Spinal cord (tissue), 10 donors: ENCODE measurements at places on chromosomes 2 and 18.

DNA sequence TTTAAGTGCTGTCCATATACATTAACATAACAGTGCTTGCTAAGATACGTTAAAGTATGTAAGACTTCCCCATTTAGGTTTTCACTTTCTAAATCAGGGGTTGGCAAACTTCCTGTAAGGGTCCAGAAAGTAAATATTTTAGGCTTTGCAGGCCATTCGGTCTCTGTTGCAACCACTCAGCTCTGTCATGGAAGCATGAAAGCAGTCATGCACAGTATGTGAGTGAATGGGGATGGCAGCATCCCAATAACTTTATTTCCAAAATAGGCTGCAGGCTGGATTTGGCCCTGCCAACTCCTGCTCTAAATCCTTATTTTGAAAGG is 128.7 kb downstream of the PLA2R1 start:
- DNase-seq: no peak

DNA sequence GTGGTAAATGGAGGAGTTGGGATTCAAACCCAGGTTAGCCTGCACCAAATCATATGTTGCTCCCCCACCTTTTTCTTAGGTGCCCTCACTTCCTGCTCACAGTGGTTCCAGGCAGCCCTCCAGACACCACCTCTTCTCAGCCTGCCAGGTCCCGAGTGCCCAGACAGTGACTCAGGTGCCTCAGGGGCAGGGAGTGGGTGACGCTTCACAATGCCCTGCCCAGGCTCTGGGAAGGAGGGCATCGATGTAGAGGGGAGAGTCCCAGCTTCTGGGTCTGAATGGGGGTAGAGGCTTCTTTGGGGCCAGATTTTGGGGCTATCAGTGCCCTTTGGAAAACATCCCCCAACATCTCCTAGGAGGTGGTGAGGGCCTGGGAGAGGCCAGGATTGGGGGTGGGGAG is 5.2 kb upstream of the DNAJB2 start:
- no peak for DNase-seq

GRCh38 chr18:55475916-55476315 is 112.1 kb downstream of the TCF4 start:
- no peak for DNase-seq

DNA sequence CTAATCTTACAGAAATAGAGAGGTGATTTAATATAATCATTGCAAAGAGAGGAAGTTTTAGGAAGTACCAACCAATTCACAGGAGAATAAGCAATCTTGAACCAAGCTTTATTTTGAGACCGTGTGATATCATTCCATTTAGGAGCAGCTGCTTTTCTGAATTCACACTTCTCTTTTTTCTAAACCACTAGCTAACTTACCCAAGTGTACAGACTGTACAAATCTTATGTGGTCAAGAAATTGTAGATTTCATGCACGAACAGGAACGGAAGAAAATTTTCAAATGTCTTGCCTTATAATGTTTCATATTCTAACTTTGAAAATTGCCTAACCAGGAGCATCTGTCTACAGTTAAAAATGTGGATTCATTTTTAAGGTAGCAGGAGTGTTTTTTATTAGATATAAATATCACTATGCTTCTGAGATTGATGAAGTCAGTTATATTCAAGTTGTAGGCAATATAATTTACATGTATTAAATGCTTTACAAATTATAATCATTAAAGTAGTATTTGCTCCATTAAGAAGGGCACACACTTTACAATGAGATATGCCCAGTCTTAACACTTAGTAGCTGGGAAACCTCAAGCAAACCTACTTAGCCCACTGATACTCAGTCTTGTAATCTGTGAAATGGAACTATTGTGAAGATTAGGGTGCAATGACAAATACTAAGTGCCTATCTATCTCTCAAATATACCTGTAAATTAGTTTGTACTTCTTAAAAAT is 302.2 kb upstream of the STON1 start:
- DNase-seq: no peak

DNA sequence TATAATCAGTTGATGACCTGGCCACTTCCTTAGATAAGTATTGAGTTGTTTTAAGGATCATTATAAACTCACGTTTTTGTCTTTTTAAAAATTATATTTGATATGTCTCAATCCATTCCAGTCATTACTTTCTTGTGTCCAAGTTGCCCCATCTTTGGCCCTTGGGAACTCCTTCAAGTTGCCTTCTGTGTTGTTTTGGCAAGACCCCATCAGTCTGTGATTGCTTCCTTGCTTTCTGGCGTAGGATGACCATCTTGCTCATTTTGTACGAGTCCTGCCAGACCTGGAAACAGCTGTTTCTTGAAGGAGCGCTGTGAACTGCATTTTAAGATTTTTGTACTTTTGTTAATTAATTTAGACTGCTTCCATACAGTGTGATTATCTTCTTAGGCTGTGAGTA is 68.9 kb upstream of the ITM2C start:
- DNase-seq: no peak

GRCh38 chr18:58303363-58303762 is 259.3 kb downstream of the NEDD4L start:
- no peak for DNase-seq

DNA sequence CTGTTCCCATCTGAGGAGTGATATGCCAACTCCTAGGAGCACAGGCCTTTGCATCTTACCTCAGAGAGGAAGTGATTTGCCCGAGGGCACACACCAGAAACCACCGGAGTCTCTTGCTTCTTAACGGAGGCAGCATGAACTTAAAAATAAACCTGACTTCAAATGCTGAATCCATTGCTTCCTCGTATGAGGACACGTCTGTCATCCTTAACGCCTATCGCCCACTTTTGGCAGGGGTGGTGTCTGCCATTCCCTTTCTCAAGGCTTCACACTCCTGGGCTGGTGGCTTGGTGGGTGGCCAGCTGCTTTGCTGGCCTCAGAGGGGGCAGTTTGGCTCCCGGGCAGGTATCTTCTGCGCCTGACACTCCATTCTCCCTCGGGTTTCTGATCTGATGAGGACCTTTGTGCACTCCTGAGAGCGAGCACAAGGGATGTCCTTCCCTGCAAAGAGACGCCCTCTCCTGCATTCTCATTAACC is 1.1 kb upstream of the PREB start:
- no peak for DNase-seq

GRCh38 chr2:25347846-25348245 is 6.1 kb upstream of the DNMT3A start:
- DNase-seq: no peak

DNA sequence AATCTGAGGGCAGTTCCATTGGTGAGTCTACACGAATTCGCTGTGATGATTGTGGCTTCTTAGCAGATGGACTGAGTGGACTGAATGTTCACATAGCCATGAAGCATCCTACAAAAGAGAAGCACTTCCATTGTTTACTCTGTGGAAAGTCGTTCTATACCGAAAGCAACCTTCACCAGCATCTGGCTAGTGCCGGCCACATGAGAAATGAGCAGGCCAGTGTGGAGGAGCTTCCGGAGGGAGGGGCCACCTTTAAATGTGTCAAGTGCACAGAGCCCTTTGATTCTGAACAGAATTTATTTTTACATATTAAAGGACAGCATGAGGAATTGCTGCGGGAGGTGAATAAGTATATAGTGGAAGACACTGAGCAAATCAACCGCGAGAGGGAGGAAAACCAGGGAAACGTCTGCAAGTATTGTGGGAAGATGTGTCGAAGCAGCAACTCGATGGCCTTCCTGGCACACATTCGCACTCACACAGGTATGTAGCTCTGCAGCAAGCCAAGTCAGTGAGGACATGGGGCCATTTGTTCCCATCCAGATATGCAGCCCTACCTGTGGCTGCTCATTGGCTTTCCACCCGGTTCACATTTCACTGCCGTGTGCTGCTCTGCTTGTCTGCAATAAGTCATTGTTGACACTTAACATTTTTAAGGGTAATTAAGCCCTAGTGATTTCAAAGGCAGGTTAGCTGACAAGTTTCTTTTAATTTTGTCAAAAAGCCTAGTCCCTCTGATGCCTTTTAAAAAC is 37.7 kb downstream of the ZNF407 start:
- no peak for DNase-seq

DNA sequence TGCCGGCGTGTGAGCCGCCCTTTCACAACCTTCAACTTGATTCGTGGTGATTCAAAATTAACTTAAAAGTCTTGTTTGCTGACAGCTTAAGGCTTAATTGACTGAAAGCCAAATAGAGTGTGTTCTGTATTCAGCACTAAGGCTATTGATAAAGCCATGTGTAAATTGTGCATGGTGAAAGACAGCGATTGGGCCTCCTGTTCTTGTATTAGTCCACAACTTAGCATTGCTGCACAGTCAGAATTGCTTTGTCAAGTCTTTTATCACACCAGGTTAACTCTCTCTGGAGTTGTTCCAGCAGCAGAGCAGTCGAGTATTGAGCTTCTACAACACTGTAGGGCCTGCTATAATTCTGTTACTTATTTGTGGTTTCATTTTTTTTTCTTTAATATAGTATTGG is 210.1 kb downstream of the WDR7 start:
- peak; percentile 76 for DNase-seq

DNA sequence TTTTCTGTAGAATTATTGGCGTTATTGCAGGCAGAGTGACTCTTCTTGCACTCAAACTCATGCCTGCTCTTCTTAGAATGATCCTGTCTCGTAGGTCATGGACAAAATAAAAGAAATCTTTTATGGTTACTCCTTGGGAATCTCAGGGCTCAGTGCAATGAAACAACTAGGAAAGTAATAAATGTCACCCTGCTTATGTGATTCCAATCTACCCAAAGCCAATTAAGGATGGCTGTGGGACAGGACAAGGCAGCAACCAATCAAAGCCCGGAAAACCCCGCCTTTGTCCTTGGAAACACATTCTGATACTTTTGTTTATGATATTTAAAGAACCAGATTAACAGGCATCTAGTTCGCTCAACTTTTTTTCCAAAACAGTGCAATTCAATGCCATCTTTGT is 53.0 kb downstream of the GRB14 start:
- DNase-seq: no peak

DNA sequence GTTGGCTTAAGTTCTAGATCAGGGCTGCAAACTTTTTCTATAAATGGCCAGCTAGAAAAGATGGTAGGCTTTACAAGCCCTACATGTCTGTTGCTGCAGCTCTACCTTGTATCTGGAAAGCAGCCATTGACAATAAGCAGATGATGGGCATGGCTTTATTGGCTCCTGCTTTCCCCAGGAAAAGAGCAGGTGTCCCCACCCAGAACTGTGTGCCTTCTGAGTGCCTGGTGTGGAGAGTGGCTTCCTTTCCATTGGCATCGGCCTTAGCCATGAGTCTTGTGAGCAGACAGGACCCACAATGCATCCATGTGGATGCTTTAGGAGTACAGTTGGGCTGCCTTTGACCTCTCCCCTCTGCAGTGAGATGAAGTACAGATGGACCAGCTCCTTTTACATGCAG is 120.2 kb downstream of the CD8B2 start:
- DNase-seq: no peak

GRCh38 chr18:76380791-76381405 is 114.1 kb downstream of the ZNF516 start:
- DNase-seq: no peak

DNA sequence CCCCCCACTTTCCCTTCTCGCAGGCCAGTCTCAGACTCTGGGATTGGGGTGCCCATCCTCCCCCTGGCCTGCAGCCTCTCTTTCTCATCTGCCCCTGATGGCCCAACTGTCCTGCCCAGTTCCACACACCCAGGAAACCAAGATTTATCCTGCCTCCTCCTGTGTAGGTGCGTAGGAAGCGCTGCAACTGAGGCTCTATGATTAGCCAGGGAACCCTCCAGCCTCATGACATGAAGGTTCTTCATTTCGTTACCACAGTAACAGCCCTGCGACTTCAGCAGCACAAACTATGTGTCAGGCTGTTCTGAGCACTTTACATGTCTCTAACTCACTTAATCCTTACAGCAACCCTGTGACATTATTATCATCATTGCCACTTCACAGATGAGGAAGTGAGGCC is 305.9 kb downstream of the CELF4 start:
- DNase-seq: no peak

GRCh38 chr2:28991021-28991420 is 9.9 kb downstream of the TOGARAM2 start:
- no peak for DNase-seq

DNA sequence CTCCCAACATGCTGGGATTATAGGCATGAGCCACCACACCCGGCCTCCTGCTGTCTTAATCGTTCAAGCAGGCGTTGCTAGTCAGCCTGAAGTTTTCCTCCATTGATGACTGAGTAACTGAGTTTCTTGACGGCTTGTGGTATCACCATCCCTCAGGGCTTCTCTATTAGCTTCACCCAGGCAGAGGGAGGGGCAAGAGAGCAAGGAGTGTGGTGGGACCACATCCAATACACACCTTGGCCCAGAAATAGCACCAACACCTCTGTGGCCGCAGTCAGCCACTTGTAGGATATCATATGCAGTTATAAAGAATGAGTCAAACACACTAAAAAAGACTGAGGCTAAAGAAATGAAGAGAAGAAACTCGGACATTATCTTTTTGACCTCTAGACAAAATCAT is 1009.4 kb upstream of the CELF4 start:
- no peak for DNase-seq

GRCh38 chr18:63180321-63180720 is 139.2 kb downstream of the BCL2 start:
- DNase-seq: peak; percentile 52

DNA sequence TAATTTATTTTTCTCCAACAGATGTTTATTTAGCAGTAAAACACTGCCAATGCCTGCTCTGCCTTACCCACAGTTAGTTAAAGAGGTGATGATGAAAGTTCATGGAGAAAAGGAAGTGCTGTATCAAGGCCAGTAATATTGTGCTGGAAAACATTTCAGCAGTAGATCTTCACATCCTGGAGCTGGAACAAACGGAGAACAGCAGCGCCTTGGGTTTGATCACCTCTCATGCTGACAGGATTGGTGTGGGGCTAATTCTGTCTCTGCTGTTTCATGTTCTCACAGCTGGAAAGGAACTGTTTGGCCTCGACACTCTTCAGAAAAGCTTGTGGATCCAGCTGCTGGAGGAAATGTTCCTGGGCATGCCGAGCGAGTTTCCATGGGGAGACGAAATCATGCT is 61.5 kb upstream of the RPE start:
- DNase-seq: no peak

GRCh38 chr18:13323186-13323585 is 104.6 kb downstream of the LDLRAD4 start:
- DNase-seq: no peak

GRCh38 chr2:168136392-168136977 is 110.9 kb downstream of the STK39 start:
- no peak for DNase-seq

DNA sequence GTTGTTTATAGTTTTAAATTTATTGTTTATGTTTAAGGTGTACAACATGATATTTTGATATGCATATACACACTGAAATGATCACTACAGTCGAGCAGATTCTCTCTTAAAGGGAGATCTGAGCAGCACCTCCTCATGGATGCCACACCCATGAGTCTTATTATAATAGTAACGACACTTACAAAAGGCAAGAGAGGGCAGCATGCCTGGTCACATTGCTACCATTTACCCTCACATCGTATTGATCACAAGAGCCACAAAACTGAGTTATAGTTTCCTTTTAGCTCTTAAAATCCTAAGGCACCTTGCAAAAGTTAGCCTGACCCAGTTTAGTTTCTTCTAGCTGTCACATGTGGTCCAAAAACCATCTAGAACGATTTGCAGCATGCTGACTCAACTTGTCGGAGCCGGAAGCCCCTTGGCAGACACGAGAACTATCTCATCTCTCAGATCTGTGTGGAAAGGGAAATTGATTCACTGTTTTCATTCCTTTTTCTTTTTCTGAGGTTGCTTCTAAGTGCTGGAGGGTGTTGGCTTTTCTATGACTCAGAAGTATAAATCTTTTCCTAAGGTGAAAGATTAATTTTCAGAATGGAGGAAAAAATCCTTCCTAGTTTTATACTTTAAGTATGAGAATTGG is 85.3 kb downstream of the CDC42EP3 start:
- no peak for DNase-seq
